ENCODE measurements at places on chromosomes 1 and 21.

DNA sequence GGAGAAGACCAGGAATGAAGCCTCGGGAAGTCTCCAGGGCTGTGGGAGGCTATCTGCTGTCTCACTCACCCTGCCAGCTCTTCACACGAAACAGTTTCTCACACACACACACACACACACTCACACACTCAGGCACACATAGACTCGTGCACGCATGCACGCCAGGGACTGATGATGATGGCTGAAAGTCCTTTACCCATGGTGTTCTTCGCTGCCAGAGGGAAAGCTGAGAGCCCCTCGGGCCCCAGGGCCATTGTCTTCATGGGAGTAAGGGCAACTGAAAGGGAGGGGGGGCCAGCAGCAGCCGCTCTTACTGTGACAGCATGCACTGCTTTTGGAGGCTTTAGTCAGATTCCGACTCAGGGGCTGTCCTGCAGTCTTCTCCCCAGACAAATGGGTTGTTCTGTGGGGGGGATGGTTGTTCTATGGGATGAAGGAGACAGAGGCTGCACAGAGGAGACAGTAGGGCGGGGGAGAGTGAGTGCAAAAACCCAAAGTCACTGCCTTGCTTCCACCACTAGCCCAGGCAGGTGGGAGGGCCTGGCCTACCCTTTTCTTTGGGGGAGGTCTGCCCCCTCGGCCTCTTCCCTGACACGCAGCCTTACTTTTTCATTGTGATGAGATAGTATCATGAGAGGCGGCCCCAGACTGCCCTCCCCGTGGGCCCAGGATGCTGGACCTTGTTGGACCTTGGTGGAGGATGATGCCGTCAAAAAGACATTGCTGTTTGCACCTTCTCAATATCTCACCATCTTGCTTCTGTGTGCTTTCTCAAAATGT lies 29.0 kb downstream of the STUM start:
- no peak for DNase-seq

GRCh38 chr1:243287652-243288051 lies 31.8 kb downstream of the SDCCAG8 start:
- DNase-seq, result peak; percentile 30

- DNase-seq, result no peak
Measured at GRCh38 chr1:182032251-182032650, 29.3 kb downstream of the ZNF648 start.

DNA sequence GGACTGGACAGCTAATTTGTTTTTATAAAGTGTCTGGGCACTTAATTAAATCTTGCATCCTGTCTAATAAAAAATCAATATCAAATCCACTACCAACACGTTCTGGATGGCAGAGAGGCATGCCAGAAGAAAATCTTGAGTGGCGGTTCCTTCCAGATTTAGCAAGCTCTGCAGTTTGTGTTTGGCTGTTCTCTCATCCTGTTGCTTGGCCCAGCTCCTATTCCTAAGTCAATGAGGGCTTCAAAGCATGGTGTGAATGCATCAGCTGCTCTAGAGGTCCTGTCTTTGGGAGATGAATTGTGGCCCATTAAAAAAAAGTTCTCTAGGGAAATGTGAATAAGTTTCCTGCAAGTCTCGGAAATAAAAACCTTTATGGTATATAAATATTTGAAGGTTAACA lies 90.3 kb downstream of the DISC1 start:
- DNase-seq, result no peak

GRCh38 chr1:217274416-217274815 lies 356.5 kb downstream of the GPATCH2 start:
- no peak for DNase-seq

DNA sequence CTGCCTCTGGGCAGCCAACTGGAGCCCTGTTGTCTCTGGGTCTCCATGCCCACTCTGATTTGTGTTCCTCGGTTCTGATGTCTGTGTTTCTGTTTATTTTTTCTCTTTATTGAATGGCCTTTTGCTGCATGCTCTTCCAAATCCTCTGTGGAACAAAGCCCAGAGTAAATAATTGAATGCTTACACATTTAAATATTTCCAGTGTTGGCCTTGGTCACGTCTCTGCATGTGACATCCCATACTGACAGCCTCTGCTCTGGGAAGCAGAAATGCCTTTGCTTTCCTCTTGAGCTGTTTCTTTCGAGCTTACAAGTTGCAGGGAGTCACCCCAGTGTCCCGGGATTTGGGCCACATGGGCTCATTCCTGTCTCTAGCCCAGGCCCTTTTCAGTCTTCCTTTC lies 267.9 kb downstream of the PTPRU start:
- no peak for DNase-seq

DNA sequence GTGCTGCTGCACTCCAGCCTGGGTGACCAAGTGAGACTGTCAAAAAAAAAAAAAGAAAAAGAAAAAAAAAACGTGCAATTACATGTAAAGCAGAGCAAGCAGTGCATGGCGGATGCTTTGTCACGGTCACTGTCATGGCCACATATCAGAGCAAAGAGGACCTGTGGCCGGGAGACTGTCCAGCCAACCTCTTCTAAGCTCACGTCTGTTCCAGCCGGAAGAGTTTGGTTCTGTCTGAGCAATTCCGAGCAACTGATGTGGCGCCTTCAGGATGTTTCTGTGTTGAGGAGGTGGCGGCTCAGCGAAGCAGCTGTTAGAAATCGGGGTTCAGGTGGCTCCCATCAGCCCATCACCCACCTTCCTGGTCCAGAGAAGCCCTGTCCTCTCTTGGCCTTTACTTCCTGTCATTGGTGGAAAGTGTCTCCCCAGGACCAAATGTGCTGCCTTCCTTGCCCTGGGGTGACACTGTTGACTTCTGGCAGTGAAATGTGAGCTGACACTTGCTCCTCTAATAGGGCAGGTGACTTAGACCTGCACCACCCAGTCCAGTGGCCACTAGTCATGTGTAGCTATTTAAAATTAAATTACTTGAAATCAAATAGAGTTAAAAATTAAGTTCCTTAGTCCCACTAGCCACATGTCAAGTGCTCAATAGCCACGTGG lies 59.9 kb downstream of the ARHGEF10L start:
- no peak for DNase-seq

GRCh38 chr1:109547463-109548320 lies 723 bp upstream of the GNAI3 start:
- DNase-seq, result no peak

DNA sequence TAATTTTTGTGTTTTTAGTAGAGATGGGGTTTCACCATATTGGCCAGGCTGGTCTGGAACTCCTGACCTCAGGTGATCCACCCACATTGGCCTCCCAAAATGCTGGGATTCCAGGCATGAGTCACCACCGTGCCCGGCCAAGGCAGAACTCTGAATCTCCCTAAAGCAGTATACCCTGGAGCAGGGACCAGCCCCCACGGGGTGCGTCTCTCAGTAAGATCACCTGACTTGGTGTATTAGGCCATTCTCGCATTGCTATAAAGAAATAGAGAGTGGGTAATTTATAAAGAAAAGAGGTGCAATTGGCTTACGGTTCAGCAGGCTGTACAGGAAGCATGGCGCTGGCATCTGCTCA lies 14.2 kb downstream of the DFFB start:
- no peak for DNase-seq

GRCh38 chr1:76153841-76154205 lies 79.3 kb downstream of the ST6GALNAC3 start:
- no peak for DNase-seq

DNA sequence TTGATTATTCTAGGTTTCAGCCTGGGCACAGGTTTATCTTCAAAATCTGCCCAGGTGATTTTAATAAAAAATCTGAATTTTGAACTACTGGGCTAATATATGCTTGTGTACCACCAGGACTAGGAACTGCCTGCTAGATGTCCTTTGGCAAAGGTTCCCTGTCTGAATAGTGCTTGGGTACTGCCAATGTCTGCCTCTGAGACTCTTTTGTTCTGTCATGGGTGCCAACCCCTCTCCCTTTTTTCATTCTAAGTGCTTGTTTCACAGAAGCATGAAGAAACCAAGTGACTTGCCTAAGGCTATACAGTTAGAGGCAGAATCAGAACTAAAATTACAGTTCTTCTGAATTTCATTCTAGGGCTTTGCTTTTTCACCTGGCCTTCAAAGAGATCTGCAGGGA lies 106.3 kb upstream of the CACHD1 start:
- no peak for DNase-seq

GRCh38 chr1:40650075-40650474 lies 15.4 kb downstream of the RIMS3 start:
- DNase-seq, result peak; percentile 61

- DNase-seq, result no peak
Measured at GRCh38 chr21:32802954-32803353, 31.4 kb upstream of the PAXBP1 start.

GRCh38 chr1:245687152-245687635 lies 532.4 kb downstream of the KIF26B start:
- DNase-seq, result no peak

- no peak for DNase-seq
Measured at GRCh38 chr1:243443557-243443956, 187.7 kb downstream of the SDCCAG8 start.

DNA sequence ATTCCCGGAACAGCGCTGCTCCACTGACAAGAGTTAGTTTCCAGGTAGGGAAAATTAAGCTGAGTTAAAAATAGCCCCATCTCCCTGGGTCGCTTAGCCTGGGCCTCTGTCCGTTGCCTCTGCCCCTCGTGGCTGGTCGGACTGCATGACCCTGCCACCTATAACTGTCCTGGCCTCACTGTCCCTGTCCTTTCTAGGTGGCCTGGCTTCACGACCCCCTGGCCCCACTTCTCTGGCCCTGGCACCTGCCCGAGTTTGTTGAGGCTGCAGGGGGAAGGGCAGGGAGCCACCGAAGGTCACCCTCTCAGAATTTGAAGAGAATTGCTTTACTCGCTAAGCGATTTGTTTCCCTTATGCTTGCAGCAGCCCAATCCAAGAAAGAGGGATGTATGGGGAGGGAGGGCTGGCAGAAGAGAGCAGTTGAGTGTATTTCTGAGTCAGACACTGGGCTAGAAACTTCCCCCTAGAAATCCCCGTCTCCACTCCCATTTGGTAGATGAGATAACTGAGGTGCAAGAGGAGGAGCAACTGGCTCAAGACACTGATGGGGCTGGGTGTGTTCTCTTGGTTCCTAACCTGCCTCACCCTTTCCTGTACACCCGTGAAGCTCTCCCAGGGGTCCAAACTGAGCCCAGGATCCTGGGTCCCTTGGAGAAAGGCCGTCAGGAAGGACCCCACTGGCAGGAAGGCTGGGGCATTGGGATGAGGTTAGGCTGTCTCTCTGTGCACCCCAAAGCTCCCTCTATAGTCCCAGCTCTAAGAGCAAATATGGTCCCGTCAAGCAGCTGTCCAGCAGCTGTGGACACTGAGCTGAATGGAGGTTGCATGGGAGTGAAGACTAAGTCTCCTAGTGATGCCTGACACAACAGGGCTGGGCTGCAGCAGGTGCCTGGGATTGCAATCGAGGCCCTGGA lies 2.9 kb upstream of the EDN2 start:
- no peak for DNase-seq

GRCh38 chr1:168643152-168643551 lies 66.7 kb downstream of the XCL1 start:
- no peak for DNase-seq

GRCh38 chr1:186875896-186876835 lies 47.4 kb downstream of the PLA2G4A start:
- no peak for DNase-seq

DNA sequence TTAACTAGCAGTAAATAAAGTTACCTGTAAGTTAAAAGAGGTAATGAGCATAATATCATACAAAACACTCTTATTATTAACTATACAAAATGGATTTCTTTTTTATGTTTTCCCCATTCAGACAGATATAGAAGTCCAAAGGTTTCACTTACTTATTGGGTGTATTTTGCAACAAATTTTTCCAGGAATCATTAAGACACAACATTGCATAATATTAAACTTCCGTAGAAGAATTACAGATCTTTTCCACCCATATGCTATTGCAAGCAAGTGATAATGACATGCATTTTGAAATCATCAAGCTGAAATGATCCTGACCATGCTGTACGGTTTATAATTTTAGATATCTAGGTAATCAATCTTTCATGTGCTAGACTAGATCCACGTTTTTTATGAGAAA lies 957.0 kb downstream of the NCAM2 start:
- DNase-seq, result no peak

- DNase-seq, result no peak
Measured at GRCh38 chr1:57468641-57469523, 45.0 kb upstream of the DAB1 start.

DNA sequence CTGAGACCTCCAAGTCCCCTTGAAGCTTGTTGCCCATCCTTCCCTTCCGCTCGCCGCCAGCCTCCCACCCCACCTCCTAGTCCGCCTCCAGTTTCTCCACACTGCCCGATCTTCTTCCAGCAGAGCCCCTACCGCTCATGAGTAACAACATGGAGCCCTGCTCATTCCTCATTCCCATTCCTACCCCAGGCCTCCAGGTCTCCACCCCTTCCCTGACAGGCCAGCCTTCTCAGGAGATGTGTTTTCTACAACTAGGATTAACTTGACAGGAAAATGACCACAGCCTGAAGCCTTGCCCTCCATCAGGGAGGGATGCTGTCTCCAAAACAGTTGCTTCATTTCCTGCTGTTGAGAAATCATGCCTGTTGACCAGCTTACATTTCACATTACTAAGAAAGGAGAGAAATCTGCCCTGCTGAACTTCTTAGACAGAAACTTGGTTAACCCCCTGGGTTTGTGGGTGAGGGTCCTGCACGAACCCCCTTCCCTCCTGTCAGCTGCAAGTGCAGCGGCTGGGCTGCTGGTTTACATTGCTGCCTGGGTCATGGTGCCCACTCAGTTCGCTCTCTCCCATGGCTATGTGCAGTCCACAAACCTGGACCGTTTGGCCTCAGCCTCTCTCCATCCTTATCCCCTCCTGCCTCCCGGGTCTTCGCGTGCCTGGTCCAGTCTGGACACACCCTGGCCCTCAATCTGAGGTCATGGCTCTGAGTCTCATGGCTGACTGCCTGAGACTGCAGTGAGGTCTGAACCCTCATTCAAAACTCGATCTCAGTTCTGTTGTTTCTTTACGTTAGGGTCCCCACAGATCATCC lies 16.1 kb upstream of the CHI3L1 start:
- DNase-seq, result no peak

DNA sequence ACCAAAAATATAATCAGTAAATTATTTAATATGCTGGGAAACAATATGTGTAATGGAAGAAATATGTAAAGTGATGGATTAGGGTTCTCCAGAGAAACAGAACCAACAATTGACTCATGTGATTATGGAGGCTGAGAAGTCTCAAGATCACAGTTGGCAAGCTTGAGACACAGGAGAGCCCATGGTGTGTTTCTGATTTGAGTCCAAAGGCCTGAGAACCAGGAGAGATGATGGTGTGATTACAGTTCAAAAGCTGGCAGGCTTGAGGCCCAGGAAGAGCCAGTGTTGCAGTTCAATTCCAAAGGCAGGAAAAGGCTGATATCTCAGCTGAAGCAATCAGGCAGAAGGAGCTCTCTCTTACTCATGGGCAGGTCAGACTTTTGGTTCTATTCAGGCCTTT lies 138.8 kb upstream of the NBPF11 start:
- no peak for DNase-seq

DNA sequence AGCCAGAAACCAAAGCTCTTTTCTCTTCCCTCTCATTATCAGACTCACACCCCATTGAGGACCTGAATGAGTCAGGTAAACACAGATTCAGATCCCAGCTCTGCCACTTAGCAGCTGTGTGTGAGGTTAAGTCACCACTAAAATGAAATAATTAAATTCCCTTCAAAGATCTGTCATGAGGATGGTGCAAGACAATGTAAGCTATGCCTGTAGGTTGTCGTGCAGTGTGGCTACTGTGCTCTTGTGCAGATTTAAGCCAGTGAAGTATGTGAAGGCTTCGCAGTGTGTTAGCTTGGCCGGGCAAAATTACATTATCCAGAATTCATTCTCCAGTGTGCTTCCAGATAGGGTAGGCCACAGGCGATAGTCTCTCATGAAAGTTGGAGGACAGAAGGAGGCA lies 13.6 kb downstream of the UBL4B start:
- DNase-seq, result no peak

- DNase-seq, result no peak
Measured at GRCh38 chr1:185245466-185245865, 71.6 kb downstream of the IVNS1ABP start.

Data from H54 (cell line).